ENCODE measurements at places on chromosomes 5 and 9. TPM values are rescaled to one million over a fixed set of nuclear protein-coding genes. Genes with fewer than 3 reads are reported as not detected.

SLC6A3 gene
- not detected for total RNA-seq

NRG2 gene
- 5.0 TPM for total RNA-seq

TRPM3 gene
- total RNA-seq: 0.27 TPM

CDH12 gene
- total RNA-seq: not detected

DEPDC1B gene
- total RNA-seq: 0.69 TPM

FBP1 gene
- total RNA-seq: not detected

OR1L1 gene
- not detected for total RNA-seq

SMIM33 gene
- total RNA-seq: not detected
